Left kidney (tissue), 8 donors: ENCODE measurements at places on chromosomes 6 and 20. TPM values are rescaled to one million over a fixed set of nuclear protein-coding genes. Genes with fewer than 3 reads are reported as not detected.

Gene TOMM34
- 40.4 TPM for polyA plus RNA-seq

Gene C6orf58
- 1.2 TPM for polyA plus RNA-seq

Gene ATXN1
- polyA plus RNA-seq: 23.6 TPM

Gene TREML1
- polyA plus RNA-seq: 0.65 TPM

Gene CRISP3
- polyA plus RNA-seq: not detected

Gene EPB41L1
- 63.3 TPM for polyA plus RNA-seq

Gene PGC
- polyA plus RNA-seq: not detected

Gene OVOL2
- polyA plus RNA-seq: 0.60 TPM
